ENCODE measurements at places on chromosomes 5 and 9.

DNA sequence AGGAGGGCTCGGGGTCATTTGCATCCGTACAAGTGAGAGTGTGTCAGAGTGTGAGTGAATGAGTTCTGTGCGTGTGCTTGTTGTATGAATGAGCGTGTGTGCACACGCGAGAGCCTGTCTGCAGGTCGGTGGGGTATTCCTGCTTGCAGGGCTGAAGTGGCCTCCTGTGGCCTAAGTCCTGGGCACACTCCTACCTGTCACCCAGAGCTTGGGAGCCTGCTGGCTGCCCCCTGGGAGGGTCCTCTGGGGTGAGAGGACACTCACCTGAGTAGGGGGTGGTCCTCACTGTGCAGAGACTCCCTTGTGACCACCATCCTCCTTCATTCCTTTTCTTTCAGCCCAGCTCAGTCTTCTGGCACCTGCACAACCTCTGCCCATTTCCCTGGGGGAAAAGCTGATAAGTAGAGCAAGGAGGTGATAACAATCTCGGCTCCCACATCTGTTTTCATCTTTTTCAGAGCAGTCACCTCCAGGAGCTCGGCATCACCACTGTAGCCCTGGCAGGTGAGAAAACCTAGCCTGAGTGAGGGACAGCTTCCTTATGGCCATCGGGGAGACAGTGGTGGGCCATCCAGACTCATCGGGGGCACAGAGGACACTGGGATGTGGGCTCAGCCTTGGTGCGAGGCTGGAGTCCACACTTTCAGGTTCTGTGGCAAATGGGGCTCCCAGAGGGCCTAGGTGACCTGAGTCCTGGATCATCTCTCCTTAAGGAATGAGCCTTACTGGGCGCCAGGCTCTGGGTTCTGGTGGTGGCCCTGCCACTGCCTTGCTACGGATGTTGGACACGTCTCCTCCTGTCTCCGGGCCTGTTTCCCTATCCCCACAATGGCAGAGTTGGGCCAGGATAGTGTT is 38.7 kb upstream of the SYNPO start:
- peak; percentile 42 for DNase-seq

DNA sequence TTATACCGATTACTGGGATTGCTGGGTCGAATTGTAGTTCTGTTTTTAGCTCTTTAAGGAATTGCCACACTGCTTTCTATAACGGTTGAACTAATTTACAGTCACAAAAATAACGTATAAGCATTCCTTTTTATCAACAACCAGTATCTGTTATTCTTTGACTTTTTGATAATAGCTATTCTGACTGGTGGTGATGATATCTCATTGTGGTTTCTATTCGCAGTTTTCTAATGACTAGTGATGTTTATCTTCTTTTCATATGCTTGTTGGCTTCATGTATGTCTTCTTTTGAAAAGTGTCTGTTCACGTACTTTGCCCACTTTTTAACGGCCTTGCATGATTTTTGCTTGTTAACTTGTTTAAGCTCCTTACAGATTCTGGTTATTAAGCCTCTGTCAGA is 74.4 kb downstream of the FAM174A start:
- no peak for DNase-seq

DNA sequence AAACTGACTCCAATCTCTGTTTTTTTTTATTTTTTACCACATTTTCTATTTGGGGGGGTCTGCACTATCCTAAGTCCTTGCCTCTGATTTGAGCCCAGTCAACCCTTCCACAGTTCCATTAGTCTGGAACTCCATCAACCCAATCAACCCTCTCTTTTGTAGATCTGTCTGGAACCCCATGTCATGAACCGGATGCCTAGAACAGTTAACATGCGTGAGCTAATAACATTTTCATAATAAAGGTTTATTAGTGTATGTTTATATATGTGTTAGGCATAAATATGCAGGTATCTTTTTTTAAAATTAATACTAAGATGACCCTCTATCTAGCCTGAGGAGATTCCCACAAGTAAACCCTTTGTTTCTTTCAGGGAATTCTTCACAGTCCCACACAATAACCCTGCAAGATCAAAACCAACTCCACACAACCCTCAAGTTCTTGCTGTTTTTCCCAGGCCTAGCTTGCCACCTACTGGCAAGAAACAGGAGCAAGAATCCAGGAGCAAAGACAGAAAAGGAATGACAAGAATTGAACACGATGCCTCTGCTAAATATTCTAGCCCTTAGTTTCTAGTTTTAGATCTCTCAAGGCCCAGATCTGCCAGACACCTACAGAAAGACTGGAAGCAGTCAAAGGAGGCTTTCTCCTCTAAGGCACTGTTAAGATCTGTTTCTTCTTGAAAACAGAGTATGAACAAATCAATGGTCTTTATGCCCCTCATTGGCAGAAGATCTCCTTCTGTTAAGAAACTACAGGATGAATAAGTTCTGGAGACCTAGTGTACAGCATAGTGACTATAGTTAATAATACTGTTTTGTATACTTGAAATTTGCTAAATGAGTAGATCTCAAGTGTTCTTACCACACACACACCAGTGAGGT is 100.4 kb downstream of the TRIM36 start:
- no peak for DNase-seq

DNA sequence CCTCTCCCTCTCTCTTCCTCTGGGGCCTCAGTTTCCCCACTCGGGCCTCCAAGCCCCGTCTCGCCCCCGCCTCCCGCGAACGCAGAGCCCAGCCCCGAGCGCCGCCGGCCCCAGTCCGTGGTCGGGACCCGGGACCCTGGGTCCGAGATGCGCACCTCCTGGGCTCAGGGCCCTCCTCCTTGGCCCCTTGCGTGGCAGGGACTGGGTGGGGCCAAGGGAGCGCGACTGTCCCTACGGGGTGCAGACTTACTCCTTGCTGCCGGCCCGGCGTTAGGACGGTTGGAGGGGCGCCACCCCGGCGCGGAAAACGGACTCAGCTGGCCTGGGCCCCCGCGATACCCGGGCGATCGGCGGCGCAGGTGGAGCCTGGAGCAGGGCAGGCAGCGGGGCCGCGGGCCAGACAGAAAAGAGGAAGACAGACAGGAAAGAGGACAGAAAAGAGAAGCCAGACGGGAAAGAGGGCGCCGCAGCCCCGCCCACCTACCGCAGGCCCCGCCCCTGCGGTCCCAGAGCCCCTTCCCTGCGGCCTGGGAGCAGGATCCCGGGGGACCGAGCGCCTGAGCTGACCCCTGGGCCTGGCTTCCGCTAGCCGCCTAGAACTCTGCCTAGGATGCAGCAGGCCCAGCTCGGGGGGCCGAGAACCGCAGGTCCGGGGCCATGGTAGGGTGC is at the start of gene GBGT1:
Gene GBGT1 (minus strand): TSS at position 411 of the 669 bp plus-strand sequence. CDS start 1,502 bp downstream, outside the sequence.
- peak; percentile 80 for DNase-seq

GRCh38 chr5:10910261-10910660 is 149.2 kb upstream of the DAP start:
- no peak for DNase-seq

GRCh38 chr5:102014371-102014770 is 281.7 kb downstream of the SLCO4C1 start:
- DNase-seq: no peak

DNA sequence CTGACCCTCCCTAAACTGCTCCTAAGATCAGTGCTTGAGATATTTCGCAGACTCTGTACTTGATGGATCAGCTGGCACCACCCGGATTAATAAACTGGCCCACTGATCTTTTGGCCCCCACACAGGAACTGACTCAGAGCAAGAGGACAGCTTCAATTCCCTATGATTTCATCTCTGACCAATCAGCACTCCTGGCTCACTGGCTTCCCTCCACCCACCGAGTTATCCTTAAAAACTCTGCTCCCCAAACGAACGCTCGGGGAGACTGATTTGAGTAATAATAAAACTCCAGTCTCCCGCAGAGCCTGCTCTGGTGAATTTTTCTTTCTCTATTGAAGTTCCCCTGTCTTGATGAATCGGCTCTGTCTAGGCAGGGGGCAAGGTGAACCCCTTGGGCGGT is 36.5 kb upstream of the CD180 start:
- DNase-seq: no peak

- DNase-seq: no peak
Observed at GRCh38 chr5:71957292-71957898, 149.9 kb upstream of the MAP1B start.

DNA sequence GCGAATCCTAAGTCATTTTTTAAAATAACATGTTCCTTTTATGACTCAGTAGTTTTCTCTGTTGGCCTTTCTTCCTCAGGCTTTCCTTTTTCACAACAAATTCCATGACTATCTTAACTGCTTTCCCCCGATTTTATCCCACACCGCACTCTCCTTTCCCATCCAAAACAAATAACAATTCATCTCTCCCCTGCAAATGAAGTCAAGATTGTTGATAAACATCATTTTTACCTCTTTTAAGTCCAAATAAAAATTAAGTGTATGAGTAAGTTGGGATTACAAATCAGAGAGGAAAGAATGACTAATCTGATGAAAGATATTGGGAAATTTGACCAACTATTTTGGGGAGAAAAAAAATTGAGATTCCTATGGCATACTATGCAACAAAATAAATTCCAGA is 47.3 kb downstream of the SEC61B start:
- no peak for DNase-seq

DNA sequence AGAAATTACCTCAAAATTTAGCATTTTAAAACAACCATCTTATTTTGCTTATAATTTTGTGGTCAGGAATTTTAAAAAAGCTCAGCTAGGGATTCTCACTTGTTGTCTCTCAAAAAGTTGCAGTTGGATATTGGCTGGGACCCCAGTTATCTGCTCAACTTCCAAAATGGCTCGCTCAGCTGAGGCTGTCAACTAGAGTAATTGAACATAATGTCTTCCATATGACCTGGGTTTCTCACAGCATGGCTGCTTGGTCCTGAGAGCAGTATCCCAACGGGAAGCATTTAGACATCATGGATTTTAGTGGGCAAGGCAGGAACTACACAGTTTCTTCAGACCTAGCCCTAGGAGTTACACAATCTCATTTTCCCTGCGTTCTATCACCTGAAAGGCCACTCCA is 63.6 kb upstream of the SPEF2 start:
- DNase-seq: no peak
